ENCODE measurements at places on chromosomes 5 and 9.

DNA sequence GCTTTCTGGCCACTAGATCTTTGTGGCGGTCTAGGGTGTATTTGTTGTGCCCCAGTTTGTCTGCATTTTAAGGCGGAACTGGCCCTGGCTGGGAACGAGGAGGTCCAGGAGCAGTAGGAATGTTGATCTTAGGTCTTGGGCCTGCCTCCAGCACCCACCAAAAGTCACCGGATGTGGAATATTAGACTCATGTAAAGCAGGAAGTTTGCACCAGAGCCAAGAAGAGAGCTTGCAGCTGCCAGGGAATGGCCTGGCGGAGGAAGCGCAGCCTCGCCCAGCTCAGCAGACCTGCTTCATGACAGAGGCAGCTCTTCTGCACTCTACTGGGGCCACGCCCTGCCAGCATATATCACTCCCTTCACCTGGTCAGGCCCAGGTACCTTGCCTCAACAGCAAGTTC lies 3.3 kb downstream of the GPX3 start:
- no peak for DNase-seq

- peak; percentile 89 for DNase-seq
These were observed 485.8 kb downstream of the SEMA5A start for GRCh38 chr5:9059920-9060691.

GRCh38 chr9:83006378-83006777 lies 56.6 kb downstream of the RASEF start:
- no peak for DNase-seq

- no peak for DNase-seq
These were observed 290.6 kb downstream of the AOPEP start for GRCh38 chr9:95017062-95017461.

- no peak for DNase-seq
These were observed 167.5 kb downstream of the INSYN2B start for GRCh38 chr5:169812786-169813185.

DNA sequence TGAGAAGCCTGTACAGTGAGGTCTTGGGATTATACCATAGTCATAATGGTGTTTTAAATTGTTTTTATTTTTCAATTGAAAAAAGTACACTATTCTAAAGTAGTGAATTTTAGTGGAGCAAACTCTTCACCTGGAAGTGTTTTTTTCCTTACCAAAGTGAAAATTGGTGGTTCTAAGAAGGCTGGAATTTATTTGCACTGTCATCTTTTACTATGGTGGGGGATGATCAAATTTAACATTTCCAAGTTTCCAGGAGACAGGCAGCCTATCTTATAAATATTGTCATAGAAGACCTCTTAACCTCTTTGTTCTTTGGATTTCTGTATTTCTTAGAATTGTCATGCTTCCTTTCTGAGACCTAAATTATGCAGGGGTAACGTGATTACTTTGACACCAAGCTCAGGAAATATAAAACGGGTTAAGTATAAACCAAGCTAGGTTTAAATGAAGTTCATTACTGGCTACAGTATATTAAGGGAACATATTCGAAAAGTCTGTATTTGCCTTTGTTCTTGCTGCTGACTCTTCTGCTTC lies 20.2 kb downstream of the NDFIP1 start:
- DNase-seq = no peak

Data from astrocyte of the hippocampus (primary cell).